Islet precursor cell (in vitro differentiated cells): ENCODE measurements at places on chromosomes 2 and 18.

DNA sequence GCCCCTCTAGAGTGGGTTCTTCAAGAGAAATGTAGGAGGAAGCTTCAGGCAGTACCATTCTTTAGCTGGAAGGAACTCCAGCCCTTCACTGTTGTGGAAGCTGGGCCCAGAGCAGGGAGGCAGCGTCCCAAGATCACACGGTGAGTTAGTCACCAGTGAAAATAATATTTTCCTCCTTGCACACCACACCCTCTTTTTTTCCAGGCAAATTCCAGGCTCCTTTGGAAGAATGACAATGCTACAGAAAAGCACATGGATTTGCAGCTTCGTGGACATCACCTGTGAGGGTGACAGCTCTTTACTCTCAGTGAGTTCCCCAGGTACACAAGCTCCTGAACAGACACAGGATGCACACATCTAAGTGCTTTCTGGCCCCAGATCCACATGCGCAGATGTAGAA lies 157.1 kb downstream of the COL6A3 start:
- DNase-seq, result peak; percentile 35

GRCh38 chr2:195313962-195314361 lies 343.1 kb upstream of the SLC39A10 start:
- DNase-seq, result no peak

GRCh38 chr2:207015901-207016300 lies 76.6 kb downstream of the CPO start:
- no peak for DNase-seq

DNA sequence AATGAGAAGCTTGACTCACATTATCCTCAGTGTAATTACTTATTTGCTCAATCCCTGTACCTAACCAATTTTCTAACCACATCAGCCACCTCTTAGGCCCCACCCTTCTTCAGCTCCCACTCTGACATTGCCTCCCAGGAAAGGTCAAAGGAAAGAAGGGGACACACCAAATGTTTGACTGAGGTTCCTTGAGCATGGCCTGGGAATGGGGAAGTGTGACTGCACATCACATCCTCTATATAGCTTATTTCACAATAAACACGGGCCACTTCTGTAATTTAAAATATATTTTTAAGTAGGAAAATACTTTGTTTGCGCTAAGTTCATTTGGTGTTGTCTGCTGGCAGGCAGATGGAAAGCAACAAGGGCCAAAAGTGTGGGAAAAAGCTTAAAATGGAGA lies 3.0 kb upstream of the FIGLA start:
- DNase-seq, result no peak

DNA sequence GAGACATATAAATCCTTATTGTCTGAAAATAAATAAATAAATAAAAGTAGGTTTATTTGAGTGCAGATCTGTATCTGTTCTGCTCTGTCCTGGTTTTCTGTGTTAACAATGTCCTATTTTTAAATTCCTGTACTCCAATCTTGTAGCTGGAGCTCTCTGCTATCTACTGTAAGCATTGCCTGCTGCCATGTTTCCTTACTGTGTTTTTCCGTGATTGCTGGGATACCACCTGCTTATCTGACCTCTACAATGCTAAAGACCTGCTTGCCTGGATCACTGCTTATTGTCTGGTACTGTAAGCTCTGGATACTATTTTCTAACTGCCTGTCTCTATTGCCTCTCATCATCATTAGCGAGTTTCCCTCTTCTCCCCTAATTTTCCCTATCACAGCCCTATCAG lies 11.6 kb downstream of the PTPN4 start:
- no peak for DNase-seq

DNA sequence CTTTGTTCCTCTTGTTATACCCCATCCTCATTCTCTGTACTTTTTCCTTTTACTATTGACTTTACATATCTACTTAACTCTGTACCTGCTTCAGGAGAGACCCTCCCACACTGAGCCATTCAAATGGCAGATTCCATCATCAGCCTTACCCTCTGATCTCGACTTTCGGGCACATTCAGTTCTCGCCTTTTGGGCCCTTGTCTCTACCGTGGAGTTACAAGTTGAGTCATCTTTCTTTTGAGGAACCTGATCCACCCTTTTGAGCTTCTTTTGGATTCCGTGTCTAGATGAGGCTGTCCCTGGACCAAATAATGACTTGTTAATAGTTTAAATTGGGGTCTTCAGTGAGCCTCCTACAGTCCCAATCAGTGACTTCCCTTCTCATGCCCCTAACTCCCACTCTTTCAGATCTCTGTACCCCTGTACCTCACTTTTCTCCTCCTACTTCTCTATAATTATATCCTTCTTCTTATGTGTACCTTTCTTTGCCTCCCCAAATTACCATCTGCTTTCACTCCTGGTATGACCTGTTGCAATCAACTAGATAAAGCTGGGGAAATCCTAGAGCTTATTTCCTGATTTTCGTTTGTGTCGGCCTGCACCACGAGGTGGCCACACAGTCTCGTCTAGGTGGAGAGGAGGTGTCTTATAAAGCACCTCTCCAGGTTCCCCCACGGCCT lies 17.2 kb downstream of the SP110 start:
- no peak for DNase-seq

GRCh38 chr2:30761226-30761625 lies 46.0 kb downstream of the CAPN13 start:
- DNase-seq, result no peak

GRCh38 chr2:1728821-1729220 lies 15.5 kb downstream of the PXDN start:
- peak; percentile 83 for DNase-seq

DNA sequence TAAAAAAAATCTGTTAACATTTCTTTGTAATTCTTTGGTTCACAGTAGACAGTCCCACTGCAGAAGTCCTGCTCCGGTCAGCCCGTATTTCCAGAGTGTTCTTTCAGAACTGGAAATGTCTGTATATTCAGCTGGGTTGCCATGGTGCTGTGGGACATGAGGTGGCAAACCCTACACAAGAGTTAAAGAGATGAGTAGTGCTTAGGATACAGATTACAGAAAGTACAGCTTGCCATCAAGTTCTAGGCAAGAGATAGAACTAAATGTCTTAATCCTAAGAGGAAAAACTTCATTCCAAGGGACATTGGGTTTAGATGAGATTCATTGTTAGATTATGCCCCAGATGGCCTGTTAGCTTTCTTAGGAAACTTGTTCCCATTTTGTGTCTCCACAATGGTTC lies 60.1 kb downstream of the FMNL2 start:
- DNase-seq, result no peak

GRCh38 chr18:73777356-73778031 lies 370.1 kb downstream of the FBXO15 start:
- no peak for DNase-seq

DNA sequence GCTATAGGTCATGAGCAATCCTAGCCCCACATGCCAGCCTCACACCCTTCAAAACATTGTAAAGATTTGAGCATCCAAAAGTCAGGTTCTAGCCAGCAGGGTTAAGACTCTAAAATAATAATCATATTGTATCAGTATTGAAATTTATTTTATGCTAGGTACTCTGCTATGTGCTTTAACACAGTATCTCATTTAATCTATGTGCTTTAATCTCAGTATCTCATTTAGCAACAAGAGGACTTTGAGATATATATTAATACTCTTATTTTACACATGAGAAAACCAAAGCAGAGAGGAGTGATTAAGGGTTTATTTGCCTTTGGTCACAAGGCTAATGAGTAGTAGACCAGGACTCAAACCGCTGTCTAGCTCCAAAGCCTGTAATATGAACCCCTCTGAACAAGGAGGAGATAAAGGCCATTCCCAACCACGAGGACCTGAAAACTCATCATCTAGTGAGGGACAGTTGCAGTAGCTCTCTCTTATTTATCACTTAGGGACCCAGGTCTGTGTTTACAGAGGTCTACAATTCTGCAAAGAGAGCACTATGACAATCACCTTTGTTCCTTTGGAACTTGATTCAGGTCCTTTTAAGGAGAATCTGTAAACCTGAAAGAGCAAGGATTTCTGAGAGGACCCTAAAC lies 116.5 kb upstream of the SERTAD2 start:
- no peak for DNase-seq

GRCh38 chr18:44679914-44680272 lies 795 bp upstream of the SETBP1 start:
- peak; percentile 64 for DNase-seq

DNA sequence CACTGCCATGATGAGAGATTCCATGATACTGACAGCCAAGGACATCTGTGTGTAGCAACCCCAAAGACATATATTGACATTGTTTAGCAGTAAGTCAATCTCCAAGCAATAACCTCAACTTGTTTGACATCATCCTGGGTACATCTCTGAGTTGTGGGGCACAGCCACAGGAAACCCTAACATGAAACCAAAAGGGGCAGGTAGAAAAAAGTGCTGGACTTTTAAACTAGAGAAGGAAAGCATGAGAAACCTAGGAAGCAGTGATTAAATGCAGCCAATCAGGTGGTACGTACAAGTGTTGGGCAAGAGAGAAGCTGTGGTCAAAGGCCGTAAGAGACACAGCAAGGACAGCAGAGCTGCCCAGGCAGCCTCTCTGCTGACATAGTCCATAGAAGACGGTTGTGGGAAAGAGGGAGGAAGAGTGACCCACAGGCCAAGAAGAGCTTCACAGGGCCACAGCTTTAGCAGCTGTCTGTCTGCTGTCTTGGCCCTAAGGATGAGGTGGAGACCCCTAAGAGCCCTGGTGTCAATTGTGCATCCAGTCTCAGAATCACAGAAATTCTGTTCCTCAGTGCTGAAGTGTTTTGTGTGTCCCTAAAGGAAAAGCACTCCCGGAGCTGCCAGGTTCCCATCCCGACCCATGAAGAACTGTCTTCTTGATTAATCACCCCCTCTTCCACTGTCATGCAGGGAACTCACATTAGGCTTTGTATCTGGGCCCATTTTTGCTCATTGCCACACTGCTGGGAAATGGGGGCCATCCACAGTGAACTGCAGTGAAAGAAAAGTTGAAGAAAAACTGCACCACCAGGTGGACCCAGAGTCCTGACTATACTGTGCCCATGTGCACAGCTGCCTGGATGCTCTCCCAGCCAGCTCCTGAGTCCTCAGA lies 25.4 kb upstream of the CHN1 start:
- peak; percentile 78 for DNase-seq

GRCh38 chr2:14016289-14016955 lies 616.1 kb upstream of the LRATD1 start:
- DNase-seq, result no peak

GRCh38 chr18:77061946-77062517 lies 70.6 kb downstream of the MBP start:
- DNase-seq, result no peak

DNA sequence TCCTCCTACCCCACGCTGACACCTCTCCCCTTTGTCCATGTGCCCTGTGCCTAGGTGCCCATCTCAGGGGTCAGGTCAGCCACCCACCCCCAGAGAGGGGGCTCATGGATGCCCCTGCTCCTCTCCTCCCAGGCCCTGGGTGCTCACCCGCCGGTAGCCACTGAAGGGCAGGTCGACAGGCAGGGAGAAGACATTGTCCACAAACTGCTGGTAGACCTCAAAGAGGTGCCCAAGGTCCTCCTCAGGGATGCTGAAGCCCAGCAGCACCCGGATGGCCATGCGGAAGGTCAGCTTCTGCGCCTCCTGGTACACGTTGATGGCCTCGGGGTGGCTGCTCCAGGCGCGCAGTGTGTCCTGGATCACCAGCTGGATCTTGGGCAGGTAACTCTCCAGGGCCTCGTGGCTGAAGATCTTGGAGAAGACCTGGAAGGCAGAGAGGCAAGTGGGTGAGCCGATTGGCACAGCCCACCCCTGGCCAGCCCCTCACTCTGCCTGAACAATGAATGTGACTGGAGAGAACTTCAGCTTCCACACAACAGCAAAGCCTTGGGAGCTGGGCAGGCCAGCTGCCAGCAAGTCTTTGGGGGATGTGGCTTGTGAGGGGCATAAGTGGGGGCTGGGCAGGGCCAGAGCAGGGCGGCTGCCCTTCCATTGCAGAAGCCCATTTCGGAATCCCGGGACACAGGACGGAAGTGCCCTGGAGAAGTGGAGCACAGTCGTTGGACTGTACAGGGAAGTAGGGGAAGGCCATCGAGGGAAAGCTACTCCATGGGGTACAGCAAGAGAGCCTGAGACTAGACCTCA lies 12.5 kb downstream of the CYP26B1 start:
- no peak for DNase-seq

- DNase-seq, result peak; percentile 94
These were observed 7.3 kb downstream of the CYS1 start for GRCh38 chr2:10072656-10073480.

GRCh38 chr2:168514692-168515091 lies 58.6 kb downstream of the CERS6 start:
- no peak for DNase-seq

DNA sequence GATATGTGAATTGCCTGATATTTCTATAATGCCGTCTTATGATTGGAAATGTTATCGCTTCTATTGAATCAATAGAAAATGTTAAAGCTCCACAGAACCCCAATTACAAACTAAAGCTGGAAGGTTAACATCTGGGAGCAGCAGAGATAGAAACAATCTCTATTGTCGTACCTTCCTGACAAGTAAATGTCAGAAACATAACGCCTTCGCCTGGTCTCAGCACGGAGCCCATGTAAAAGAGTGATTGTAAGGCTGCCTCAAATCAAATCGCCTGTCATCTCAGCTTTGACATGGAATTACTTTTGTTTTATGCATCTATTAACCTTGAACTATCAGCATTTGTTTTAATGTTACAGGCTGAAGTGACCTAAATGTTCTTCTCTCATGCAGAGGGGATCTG lies 885.9 kb upstream of the PIK3C3 start:
- no peak for DNase-seq

DNA sequence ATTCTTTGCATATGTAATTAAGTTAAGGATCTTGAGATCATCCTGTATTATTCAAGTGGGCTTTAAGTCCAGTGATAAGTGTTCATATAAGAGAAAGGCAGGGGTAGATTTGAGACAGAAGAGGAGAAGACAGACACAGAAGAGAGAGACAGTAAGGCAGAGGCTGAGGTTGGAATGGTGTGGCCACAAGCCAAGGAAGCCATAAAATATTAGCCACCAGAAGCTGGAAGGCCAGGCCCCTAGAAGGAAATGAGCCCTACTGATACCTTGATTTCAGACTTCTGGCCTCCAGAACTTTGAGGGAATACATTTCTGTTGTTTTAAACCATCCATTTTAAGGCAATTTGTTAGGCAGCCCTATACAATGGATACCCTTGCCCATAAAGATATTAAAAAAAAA lies 66.9 kb upstream of the DLX2 start:
- DNase-seq, result no peak

DNA sequence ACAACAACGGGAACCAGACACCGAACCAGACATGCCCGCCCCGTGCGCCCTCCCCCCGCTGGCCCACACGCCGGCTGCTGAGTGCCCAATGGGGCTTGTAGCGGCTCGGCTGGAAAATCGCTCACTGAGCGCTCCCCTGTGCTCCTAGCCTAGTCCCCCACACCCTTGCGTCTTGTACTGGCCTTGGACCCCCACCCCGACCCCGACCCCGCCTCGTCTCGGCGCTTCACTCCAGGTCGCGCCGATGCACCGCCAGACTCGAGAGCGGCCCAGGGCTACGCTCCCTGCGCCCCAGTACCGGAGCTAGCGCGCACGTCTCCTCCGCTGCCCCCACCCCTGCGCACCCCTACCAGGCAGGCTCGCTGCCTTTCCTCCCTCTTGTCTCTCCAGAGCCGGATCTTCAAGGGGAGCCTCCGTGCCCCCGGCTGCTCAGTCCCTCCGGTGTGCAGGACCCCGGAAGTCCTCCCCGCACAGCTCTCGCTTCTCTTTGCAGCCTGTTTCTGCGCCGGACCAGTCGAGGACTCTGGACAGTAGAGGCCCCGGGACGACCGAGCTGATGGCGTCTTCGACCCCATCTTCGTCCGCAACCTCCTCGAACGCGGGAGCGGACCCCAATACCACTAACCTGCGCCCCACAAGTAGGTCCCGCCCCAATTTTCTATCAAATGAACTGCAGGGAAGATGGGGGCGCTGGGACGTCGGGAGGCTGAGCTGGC lies 1.5 kb downstream of the GAD1 start:
- DNase-seq, result peak; percentile 75
